ENCODE measurements at places on chromosomes 5 and 9.

GRCh38 chr5:178895615-178896571 is at the start of gene ZFP2:
Gene ZFP2, plus strand, starts transcription at chr5:178895913. Its CDS starts 35,401 bp downstream, at chr5:178931314.
- no peak for DNase-seq

DNA sequence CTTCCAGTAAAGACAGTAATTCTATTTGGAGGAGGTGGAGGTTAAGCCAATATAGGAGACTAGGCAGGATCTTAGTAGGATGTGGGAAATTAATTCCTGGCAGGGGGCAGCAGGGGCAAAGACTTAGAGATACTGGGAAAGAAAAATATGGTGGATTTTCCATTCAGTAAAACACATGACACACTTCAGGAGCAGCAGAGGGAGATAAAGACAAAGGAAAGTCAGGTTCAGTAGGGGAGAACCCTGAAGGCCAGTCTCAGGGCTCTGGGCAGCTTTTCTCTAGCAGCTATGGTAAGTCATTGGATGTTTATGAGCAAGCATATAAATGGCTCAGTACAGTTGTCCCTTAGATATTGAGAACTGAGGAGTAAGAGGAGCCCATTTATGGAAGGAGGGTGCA is 105.5 kb downstream of the PJA2 start:
- DNase-seq: no peak

DNA sequence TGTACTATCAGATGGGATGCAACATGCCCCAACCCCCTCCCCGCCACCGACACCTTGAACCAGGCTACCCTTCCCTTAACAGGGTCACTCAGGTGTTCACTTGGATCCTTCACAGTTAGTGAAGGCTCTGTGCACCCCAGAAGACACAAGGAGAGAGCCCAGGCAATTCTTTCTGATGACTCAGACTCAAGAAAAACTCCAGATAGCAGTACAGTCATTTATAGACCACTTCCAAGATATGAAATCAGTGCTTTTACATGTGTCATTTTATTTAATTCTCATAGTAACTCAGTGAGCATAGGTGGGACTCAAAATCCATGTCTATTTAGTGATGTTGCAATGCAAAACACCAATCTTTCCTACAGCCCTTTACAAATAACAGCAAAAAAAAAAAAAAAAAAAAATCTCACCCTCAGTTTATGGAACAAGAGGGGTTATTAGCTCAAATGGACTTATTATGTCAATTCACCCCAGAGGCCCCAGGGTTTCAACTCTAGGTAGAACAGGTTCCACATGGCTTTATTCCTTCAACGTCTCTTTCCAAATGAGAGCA is 71.9 kb downstream of the FOXD1 start:
- DNase-seq: no peak

GRCh38 chr5:96629774-96630173 is 32.4 kb upstream of the CAST start:
- DNase-seq: no peak

DNA sequence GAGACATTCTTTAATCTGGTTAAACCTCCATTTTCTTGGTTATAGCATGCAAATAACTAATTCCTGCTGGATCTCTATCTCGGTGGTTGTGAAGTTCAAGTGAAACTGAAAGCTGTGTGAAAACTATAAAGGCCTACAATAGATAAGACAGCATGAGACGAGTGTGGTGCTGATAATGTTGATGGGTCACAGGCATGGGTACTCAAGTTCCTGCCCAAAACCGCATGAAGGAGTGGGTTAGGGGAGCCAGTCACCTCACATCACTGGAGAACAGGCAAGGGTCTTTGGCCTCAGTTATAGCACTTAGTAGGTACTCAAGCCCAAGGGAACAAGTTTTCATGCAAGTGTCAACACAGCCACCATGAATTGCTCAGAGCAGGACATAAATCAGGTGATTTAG is 16.7 kb downstream of the HMHB1 start:
- no peak for DNase-seq

DNA sequence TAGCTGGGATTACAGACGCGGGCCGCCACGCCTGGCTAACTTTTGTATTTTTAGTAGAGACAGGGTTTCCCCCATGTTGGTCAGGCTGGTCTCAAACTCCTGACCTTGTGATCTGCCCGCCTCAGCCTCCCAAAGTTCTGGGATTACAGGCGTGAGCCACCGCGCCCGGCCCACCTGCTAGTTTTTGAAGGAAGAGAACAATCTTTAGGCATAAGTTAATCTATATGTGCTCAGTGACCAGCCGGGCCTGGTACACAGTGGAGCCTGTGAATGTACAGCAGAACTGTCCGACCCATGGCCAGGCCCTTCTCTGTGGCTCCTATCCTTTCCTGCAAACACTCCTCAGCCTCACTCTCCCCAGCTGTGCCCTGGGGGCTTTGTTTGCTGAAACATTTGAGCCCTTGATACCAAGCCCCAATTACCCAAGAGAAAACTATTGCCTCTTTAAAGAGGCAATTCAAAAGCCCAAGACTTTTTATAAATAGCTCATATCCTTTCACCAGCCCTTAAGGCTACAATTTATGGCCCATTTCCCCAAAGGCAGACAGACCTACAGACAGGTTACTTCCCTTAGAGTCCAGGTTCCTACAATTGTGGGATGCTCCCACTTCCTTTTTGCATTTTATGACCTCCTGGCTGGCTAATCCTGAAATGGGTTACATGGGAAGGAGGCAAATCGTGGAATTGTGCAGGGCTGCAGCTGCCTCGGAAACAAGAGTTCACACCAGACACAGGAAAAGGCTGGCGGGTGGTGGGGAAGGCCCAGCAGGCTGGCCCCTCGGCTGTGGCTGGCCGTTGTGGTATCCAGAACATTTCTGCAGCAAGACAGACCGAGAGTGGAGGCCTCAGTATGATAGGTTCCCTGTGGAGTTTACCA is 37.5 kb downstream of the SPRY4 start:
- DNase-seq: no peak

- DNase-seq: no peak
Observed at GRCh38 chr9:86486891-86487837, 133.0 kb upstream of the TUT7 start.

DNA sequence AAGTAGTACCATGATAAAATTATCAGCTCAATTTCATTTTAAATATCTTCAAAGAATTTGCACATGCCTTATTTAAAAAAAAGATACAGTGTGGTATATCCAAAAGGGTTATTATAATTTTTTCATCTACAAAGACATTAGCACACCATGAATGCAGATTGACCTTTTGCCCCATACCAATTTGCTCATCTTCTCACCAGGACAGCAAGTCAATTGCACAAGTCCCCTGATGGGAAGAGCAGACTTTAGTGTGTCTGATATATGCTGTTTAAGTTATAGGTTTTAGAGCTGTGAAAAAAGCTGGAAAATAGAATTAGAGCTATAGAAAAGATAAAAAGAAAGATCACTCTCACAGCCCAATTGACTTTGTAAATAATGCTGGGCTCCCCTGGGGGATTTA is 325.8 kb upstream of the CDH6 start:
- DNase-seq: no peak

- DNase-seq: no peak
Observed at GRCh38 chr9:137650259-137650658, 31.5 kb downstream of the EHMT1 start.

Measured in stimulated activated CD8-positive, alpha-beta memory T cell treated with anti-CD3 and anti-CD28 coated beads, Interleukin-7, amount 100 ng/mL, for 1 hour (primary cell).